ENCODE measurements at places on chromosomes 5 and 9. TPM values are rescaled to one million over a fixed set of nuclear protein-coding genes. Genes with fewer than 3 reads are reported as not detected.

The GLT6D1 gene
- total RNA-seq, result not detected

The PAEP gene
- total RNA-seq, result not detected

The CBY3 gene
- not detected for total RNA-seq

The ENTPD2 gene
- total RNA-seq, result 13.4 TPM

The SLC6A19 gene
- total RNA-seq, result not detected

The PHF24 gene
- not detected for total RNA-seq

The SH3TC2 gene
- total RNA-seq, result 6.2 TPM

The TMEFF1 gene
- 0.28 TPM for total RNA-seq

The ARID3C gene
- total RNA-seq, result not detected

The HAVCR2 gene
- total RNA-seq, result 0.17 TPM

The HACD4 gene
- not detected for total RNA-seq

The CFAP90 gene
- total RNA-seq, result not detected

The C1QTNF3 gene
- total RNA-seq, result 0.49 TPM

The CER1 gene
- not detected for total RNA-seq

The ODF2 gene
- total RNA-seq, result 37.3 TPM

The SPINK6 gene
- 1.9 TPM for total RNA-seq

The ZBTB6 gene
- 10.4 TPM for total RNA-seq

The C9orf152 gene
- total RNA-seq, result not detected

The SHC3 gene
- 0.02 TPM for total RNA-seq

The CDH9 gene
- not detected for total RNA-seq

The FRMPD1 gene
- not detected for total RNA-seq

The CNTNAP3 gene
- total RNA-seq, result 11.2 TPM

The FOXD4L3 gene
- total RNA-seq, result 0.96 TPM

The PTCD2 gene
- 20.3 TPM for total RNA-seq

The PCDHB11 gene
- 0.75 TPM for total RNA-seq

The KIF24 gene
- total RNA-seq, result 3.3 TPM

The MZB1 gene
- not detected for total RNA-seq

The TMEM232 gene
- 3.1 TPM for total RNA-seq

The SPINK7 gene
- total RNA-seq, result not detected

All from MCF 10A (cell line).